Activated CD8-positive, alpha-beta memory T cell treated with anti-CD3 and anti-CD28 coated beads for 1 hour (primary cell): ENCODE measurements at places on chromosomes 1 and 21.
A peak's percentile ranks its signal among the peaks of the same experiment; 100 is the strongest.

DNA sequence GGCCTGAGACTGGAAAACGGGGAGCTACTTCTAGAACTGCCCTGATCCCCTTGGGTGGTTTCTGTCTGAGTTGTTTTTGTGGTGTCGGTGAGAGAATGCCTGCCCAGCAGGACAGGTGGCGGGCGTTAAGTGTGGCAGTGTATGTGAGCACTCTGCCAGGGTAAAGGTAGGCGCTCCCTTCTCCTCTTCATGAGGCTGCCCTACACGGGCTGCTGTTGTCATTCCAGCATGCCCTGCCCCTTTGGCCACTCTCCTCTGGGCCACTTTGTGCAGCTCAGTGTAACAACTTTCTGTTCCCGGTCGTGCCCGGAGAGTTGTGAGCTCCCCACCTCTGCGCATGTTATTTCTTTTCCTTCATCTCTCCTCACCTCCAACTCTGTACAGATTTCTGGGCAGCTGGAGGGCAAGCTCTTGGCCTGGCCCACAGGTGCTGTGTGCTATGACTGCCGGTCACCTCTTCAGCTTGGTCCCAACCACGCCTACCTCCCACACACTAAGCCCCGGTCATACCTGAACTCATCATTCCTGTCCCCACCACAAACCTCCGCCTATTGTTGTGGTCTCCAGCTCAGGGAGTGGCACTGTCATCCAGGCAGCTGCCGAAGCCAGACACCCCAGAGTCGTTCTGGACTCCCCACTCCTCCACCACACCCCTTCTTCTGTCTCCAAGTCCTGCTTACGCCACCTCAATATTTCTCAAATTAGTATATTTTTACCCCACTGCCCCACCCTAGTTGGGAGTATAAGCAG is 69.0 kb downstream of the GADD45A start:
- no peak for DNase-seq

DNA sequence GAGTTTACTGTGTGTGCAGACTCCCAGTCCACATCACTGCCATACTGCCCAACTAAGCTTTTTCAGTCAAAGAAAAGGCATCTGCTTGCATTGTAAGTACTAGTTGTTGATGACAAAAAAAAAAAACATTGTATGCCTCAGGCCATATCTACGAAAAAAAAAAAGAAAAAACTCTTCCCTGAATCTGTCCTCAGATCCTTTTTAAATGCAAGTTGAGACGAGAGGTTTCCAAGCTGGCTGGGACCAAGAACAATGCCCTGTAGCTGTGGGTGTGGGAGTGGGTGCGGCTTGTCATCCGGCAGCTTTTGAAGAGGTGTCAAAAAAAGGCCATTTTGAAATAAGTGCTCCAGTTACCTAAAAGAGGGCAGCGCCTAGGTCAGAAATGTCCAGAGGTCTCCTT is 29.2 kb upstream of the HHAT start:
- DNase-seq = no peak

DNA sequence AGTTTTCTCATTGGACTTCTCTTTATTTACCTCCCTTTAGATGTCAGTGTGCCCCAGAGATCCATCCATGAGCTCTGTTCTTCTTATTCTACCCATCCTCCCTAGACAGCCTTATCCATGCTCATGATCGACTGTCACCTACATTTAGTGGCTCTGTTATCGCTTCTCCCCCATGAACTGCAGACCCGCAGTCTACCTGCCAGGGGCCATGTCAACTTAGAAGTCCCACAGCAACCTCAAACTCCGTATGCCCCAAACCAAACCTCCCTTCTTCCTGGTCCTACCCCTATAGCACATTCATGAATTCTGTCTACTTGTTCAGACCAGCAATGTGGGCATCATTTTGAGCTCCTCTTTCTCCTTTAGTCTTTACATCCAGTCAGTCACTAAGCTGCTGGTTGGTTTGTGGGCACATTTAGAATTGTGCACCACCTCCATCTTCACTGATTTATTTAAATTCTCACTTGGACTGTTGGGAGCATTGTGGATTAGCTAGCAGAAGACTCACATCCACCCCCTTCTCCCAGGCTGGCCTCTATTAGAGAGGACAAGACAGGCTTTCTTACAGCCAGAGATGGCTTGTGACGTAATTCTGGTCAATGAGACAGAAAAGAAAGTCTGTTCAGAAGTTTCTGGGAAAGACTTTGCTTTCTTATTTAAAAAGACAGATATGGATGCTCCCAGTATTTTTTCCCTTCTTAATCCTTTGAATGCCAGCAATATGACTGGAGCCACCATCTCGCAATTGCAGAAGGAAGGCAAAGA is 19.1 kb downstream of the C1orf116 start:
- DNase-seq = no peak

GRCh38 chr1:14494911-14495310 is 103.6 kb upstream of the KAZN start:
- DNase-seq = no peak

DNA sequence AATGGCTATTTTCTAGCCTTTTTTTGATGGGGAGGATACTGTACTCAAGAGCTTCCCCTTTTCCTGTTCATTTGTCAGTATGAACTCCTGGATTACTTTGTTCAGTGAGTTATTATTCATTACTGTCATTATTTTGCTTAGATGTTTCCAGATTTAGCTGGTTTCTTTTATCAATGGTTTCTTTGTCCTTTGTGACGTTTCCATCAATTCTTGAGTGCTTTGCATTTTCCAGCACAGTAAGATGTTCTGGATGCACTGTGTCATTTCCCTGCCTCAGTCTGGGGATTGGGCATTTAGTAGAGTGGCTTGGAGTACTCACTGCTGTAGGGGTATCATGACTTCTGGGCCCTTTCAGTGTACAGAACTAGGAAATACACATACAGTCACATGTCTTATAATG is 34.2 kb downstream of the MRPS6 start:
- DNase-seq = no peak

DNA sequence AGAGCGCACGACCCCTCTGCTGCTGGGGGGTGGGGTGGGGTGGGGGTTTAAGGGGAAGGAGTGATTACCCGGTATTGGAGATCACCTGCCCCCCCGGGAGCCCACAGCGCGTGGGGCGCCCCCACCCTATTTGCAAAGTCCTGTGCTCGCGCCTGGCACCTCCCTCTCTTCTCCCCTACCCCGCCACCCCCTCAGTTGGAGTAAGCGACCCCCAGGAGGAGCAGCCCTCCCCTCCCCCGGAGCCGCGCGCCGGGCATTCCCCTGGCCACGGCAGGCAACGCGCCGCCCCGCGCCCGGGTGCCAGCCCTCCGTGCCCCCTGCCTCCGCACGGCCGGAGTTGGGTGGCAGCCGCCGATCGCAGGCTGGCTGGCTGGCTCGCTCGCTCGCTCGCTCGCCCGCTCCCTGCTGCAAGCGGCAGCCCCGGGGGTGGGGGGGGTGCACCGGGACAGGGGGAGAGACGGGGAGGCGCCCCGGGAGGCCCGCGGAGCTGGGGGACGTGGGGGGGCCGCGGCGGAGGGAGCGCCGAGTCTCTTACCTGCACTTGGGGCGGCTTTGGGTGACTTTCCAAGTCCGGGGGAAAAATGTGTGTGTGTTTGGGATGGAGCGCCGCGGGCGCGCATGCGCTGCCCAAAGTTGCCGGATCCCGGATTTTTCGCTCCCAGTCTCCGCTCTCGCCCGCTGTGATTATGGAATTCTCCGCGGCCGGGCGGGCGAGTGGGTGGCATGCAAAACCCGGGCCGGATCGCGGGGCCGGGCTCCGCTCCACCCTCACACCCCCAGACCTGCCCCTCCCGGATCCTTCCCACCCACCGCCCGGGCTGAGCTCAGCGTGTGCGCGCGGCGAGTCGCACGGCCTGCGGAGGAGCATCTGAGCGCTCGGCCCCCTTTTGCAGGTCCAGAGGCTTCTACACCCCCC is at the start of gene CASZ1:
Gene CASZ1 (minus strand): TSS at position 618 of the 916 bp plus-strand sequence. CDS start 102,757 bp downstream, outside the sequence.
- DNase-seq = no peak

- DNase-seq = no peak
These were observed 4.5 kb downstream of the PRRX1 start for GRCh38 chr1:170668209-170669106.

- no peak for DNase-seq
These were observed 2.1 kb downstream of the SELENBP1 start for GRCh38 chr1:151370211-151370911.

DNA sequence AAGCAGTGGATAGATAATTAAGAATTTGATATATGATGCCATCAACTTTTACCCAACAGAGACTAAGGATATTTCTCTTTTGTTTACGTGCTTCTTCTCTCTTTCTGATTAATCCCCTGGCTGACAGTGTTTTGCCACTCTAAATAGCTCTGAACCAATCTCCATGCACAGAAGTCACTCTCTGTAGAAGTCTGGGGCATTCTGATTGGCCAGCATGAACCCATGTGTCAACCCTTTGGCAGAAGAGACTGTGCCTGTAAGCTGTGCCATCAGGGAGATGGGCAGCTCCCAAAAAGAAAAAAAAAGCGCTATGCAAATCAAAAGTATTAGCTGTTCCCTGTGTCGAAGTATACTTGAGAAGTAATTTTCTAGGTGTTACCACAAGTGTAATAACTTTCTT is 34.1 kb upstream of the NRIP1 start:
- DNase-seq = no peak

GRCh38 chr1:23545851-23546250 is 13.4 kb downstream of the ID3 start:
- DNase-seq = no peak

DNA sequence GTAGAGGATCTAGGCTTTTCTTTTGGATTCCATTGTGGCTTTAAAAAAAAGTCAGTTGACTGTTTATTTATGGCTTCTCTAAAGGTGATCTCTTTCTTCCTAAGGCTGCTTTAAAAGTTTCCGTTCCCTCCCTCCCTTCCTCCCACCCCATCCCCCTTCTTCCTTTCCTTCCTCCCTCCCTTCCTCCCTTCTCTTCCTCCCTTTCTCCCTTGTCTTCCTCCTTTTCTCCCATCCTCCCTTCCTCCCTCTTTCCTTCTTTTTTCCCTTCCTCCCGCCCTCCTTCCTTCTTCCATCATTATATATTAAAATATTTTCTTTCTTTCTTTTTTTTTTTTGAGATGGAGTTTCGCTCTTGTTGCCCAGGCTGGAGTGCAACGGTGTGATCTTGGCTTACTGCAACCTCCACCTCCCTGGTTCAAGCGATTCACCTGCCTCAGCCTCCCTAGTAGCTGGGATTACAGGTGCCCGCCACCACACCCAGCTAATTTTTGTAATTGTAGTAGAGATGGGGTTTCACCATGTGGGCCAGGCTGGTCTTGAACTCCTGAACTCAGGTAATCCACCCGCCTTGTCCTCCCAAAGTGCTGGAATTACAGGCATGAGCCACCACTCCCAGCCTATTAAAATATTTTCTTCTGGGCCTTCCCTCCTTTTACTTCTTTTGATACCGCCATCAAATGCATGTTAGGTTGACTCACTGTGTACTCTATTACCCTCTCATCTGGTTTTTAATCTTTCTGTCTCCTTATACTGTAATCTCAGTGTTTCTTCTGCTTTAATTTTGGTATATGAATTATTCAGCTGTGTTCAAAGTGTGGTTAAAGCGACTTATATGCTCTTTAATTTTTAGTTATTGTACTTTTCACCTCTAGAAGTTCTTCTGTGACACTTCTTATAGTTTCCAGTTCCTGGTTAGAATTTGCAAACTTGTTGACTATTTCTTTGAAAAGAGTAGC is 59.2 kb upstream of the ATP5PO start:
- no peak for DNase-seq

GRCh38 chr1:177824508-177824982 is 145.3 kb downstream of the SEC16B start:
- no peak for DNase-seq

- no peak for DNase-seq
These were observed 2.7 kb downstream of the USP25 start for GRCh38 chr21:15732290-15732995.

DNA sequence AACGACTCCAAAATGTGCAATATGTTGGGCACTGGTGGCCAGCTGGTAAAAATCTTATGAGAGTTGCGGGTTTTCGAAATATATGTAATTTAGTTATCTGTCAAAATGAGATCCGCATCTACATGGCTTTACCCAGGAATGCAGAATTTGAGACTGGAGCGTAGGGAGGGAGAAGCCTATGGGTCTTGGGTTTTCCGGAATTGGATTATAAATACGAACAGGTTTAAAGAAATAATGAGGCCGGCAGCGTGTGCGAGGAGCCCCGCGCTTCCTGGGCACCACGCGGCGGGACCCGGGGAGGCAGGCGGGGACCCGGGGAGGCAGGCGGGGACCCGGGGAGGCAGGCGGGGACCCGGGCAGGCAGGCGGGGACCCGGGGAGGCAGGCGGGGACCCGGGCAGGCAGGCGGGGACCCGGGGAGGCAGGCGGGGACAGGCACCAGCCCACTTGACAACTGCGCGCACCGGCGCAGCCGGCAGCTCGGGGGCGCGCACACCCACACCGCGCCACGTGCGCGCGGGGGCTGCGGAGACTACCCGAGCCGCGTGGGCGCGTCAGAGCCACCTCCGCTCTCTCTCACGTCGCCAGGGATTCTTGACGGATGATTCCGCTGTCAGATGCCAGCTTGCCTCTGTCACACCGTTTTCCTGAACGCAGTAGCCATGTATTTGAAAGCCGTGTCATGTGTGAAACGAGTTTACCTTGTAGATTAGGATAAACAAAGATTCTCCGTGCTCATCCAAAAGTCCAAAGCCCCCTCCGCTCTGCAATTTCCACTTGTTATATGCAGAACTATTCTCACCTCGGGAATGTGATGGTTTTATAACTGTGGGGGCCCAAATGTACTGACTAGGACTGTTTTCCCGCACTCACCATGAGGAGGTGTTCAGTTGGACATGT is 54.3 kb upstream of the HNRNPU start:
- peak; percentile 16 for DNase-seq

DNA sequence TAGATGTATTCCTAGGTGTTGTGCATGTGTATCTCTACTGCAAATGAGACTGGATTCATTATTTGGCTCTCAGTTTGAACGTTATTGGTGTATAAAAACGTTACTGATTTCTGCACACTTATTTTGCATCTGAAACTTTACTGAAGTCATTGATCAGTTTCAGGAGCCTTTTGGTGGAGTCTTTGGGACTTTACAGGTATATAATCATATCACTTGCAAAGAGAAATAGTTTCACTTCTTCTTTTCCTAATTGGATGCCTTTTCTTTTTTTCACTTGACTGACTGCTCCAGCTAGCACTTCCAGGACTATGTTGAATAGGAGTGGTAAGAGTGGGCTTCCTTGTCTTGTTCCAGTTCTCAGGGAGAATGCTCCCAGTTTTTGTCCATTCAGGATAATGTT is 252.2 kb downstream of the SMYD3 start:
- DNase-seq = no peak

- no peak for DNase-seq
These were observed 28.2 kb upstream of the RXRG start for GRCh38 chr1:165473081-165473480.
